Posterior vena cava (tissue), 2 donors: ENCODE measurements at places on chromosomes 3 and 15. TPM values are rescaled to one million over a fixed set of nuclear protein-coding genes. Genes with fewer than 3 reads are reported as not detected.

Gene AAGAB
- 27.9 TPM for total RNA-seq

Gene GXYLT2
- total RNA-seq: 13.7 TPM

Gene SLC2A2
- total RNA-seq: not detected

Gene SENP8
- total RNA-seq: 2.3 TPM

Gene DIS3L
- total RNA-seq: 25.3 TPM

Gene ZWILCH
- total RNA-seq: 7.5 TPM

Gene GOLGA8J
- not detected for total RNA-seq

Gene MORC1
- not detected for total RNA-seq

Gene CD80
- total RNA-seq: 1.3 TPM

Gene MYRIP
- 6.7 TPM for total RNA-seq

Gene SATB1
- total RNA-seq: 10.9 TPM

Gene AHSG
- not detected for total RNA-seq

Gene PLCB2
- 29.0 TPM for total RNA-seq

DNA sequence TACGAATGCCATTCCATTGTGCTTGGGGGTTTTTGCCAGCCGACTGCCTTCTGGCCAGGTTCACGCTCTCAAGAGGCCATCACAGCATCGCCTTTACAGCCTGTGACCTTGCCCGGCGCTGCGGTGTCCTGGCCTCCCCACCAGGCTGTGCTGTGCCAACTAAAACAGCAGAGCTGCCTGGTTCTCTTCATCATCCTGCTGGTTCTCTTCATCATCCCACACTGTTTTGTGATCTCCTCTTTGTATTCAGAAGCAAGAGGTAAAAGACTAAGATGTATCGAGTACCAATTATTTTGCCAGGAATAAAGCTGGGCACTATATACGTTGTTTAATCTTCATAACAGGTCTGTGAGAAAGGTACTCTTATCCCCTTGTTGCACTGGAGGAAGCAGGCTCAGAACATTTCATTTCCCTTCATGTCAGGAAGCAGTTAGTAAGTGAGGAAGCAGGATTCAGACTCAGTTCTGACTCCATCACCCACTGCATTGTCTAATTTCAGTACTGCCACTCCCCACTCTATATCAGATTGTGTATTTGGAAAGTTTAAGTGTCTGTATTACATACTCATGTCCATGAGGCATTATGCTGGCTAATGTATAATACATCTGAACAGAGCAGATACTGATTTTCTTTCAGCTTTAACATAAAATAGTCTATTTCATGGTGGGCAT lies 92.7 kb downstream of the LRRC28 start:
- no peak for DNase-seq

DNA sequence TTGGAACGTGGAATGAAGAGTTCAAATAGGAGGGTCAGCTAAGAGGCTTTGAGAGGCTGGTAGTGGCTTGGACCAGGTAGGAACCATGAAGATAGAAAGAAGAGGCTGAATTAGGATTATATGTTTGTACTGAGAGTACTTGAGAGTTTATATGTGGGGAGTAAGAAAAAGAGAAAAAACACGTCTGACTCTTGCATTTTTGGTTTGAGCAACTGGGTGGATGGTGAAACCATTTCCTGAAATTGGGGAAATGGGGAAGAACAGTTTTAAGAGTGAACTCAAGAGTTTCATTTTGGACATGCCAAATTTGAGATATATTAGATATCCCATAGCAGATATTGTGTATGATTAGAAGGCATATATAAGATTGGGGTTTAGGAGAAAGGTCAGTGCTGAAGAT lies 92.9 kb upstream of the TNIK start:
- DNase-seq: no peak

DNA sequence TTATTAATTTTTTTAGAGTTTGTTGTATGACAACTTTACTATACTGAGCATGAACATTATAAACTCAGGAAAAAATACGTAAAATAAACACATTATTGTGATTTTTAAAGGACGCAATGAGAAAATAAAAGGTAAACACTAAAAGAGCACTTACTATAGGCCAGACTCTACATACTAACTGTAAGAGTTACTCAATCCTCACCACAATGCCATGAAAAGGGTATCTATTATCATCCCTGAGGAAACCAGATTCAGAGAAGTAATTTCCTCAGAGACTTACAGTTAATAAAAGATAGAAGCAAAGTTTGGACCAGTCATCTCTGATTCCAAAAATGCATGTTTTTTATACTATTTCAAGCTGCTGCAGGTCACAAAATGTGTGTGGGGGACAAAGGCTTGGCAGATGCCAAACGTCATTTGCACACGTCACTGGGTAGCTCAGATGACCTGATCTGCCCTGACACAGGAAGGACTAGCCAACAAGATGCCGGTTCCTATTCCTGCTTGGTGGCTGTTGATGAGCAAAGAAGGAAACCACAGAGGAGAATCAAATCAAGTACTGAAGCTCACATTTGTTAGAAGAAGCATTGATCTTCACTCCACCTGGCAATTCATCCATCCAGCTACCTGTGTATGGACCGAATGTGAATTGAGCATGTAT lies 42.3 kb downstream of the KLHL6 start:
- no peak for DNase-seq

- DNase-seq: no peak
Observed at GRCh38 chr3:86869566-86869965, 121.4 kb downstream of the VGLL3 start.

DNA sequence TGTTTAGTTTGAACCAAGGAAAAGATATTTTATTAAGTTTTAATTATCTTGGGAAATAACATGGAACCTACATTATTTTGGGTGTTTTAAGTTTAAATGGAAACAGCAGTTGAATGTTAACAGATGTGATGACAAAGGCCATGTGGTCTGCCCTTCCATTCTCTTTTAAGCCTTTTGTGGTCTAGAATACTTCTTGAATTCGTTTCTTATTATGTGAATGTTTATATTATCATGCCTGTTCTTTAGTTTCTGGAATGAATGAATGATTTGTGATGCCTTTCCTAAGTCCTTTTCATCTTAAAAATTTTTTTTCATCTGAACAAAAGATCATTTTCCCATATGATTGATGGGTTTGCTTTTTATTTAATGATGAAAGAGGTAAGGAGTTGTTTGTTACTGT lies 44.6 kb downstream of the SNRK start:
- DNase-seq: no peak

GRCh38 chr15:71844916-71845315 lies 34.6 kb downstream of the NR2E3 start:
- DNase-seq: no peak

GRCh38 chr3:125528920-125529319 lies 8.9 kb upstream of the SNX4 start:
- DNase-seq: no peak

- DNase-seq: no peak
Observed at GRCh38 chr3:81709606-81710005, 51.8 kb downstream of the GBE1 start.

DNA sequence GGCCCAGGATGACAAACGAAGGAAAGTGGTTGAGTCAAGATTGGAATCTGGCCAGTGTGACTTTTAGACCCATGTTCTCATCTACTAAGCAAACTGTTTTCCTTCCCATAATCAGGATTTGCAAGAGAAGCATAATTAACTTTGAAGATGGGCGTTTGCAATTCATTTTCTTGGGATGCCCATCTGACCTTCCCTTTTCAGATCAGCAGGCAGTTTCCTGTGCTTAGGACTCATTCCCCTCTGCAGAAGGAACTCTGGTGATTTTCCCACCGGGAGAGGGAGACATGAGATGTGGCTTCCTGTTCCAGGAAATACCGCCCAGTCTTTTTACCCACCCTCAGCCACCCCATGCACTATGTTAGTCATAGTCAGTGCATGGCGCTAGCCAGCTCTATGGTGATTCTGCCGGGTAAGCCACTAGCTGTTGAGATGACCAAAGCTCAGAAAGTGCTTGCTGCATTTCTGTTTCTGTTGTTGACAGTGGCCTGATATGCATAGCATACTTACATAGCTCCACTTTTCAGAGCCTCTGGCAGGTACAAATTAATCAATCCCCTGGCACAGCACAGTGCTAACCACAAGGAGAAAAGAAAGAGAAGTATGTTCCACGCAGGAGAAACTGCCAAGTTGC lies 129.4 kb downstream of the VGLL4 start:
- no peak for DNase-seq

GRCh38 chr15:25600751-25601150 lies 161.9 kb upstream of the UBE3A start:
- no peak for DNase-seq

DNA sequence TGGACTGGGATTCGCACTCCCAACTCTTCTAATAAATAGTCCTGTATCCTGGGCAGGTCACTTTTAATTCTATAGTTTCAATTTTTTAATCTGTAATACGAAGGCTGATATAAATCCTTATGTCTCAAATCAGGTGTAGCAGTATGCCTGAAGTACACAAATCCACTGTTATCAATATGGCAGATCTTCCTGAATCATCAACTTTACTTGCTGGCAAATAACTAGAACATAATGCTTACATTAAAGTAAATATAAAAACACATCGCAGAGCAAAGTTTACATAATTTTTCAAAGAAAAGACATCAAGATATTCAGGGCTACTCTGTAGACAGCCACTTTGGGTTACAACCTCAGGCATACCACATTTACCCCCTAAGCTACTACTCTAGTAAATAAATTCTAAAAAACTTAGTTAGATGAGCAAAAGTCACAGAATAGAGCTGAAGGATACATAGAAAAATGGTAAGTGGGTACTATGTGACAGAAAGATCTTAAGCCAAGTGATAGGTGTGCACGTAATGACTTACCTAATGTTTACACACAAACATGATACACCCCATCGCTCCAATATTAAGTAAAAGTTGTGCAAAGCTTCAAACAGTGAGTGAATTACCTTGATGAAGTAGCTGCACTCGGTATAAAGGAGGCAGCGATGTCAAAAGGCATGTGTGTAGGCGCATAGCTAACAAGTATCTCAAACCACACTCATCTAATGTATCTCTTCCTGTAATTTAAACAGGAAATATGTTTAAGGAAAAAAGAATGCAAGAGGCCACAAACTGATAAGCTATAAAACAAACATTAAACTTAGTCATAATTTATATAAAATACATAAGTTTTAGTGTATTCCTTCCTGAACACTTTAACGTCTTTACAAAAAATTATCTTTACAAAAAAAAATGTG lies 127.9 kb downstream of the DMXL2 start:
- DNase-seq: no peak

GRCh38 chr3:40417845-40418543 lies 31.0 kb downstream of the ENTPD3 start:
- DNase-seq: no peak

DNA sequence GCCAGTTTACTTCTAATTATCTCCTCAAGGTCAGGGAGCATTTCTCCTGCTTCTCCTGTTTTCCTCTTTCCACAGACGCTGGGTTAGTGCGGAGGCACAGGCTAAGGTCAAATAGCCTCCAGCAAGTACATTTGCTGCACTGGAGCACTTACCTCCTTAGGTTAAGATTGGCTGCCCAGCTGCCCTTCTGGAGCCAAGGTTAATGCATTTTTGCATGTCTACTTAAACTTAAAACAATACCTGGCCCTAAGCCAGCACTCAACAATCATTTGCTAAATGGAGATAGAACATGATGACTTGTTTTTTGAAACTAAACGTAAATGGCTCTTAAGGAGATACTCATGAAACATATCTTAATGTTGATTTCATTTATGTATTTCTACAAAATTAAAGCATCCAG lies 83.5 kb downstream of the SSR3 start:
- no peak for DNase-seq

- no peak for DNase-seq
Observed at GRCh38 chr3:120153294-120153693, 59.0 kb upstream of the GSK3B start.

- DNase-seq: no peak
Observed at GRCh38 chr3:137866933-137867332, 102.8 kb downstream of the SOX14 start.

GRCh38 chr3:144351011-144351410 lies 379.4 kb downstream of the DIPK2A start:
- DNase-seq: no peak

- no peak for DNase-seq
Observed at GRCh38 chr3:150778793-150779401, 15.9 kb upstream of the SIAH2 start.

GRCh38 chr3:69425249-69425648 lies 39.4 kb upstream of the FRMD4B start:
- DNase-seq: no peak

- no peak for DNase-seq
Observed at GRCh38 chr3:179658606-179659005, 5.8 kb downstream of the USP13 start.

- no peak for DNase-seq
Observed at GRCh38 chr3:72818905-72819304, 29.3 kb downstream of the SHQ1 start.

DNA sequence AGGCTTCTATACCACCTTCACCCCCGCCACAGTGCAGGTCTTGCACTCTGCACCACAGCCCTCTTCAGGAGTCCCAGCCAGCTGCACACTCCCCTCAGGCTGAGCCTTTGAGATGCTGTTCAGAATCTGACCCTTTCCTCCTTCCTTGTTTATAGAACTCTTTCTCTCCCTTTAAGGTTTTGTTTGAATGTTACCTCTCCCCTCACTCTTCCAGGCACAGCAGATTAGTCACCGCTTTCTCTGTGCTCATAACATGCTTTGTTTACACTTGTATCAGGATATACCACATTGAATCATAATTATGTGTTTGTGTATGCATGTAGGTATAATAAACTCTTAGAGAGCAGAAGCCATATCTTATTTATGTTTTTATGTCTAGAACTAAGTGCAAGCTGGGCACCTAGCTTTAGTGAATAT lies 168.4 kb upstream of the BCL6 start:
- DNase-seq: no peak

GRCh38 chr15:40238532-40239403 lies at the start of gene PAK6:
Gene PAK6 (plus strand): TSS chr15:40239063. CDS start chr15:40264786, 25,723 bp downstream.
- DNase-seq: no peak

- no peak for DNase-seq
Observed at GRCh38 chr3:172519740-172520139, 3.5 kb downstream of the TNFSF10 start.
